Stimulated activated CD4-positive, alpha-beta T cell treated with anti-CD3 and anti-CD28 coated beads, Interleukin-1b, Interleukin-23, amount 100 ng/mL, for 1 hour (primary cell): ENCODE measurements at places on chromosomes 5 and 9.

DNA sequence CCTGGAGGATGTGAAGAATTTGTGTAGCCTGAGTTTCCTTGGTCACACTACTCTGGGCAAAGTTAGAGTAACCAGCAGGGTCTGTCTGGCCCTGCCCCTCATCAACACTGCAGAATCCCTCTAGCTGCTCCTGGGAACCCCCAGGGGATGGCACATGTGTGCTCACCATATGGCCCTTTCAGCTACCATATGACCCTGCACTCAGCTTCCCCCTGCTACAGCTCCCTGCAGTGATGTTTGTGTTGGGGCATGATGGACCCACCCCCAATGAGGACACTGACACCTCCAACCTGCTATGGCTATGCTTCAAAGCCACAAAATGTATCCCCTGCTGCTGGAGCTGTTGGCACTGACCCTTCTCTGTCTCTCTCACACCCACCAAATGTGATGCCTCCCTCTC, 152.7 kb downstream of the SNX18 start:
- DNase-seq, result no peak

DNA sequence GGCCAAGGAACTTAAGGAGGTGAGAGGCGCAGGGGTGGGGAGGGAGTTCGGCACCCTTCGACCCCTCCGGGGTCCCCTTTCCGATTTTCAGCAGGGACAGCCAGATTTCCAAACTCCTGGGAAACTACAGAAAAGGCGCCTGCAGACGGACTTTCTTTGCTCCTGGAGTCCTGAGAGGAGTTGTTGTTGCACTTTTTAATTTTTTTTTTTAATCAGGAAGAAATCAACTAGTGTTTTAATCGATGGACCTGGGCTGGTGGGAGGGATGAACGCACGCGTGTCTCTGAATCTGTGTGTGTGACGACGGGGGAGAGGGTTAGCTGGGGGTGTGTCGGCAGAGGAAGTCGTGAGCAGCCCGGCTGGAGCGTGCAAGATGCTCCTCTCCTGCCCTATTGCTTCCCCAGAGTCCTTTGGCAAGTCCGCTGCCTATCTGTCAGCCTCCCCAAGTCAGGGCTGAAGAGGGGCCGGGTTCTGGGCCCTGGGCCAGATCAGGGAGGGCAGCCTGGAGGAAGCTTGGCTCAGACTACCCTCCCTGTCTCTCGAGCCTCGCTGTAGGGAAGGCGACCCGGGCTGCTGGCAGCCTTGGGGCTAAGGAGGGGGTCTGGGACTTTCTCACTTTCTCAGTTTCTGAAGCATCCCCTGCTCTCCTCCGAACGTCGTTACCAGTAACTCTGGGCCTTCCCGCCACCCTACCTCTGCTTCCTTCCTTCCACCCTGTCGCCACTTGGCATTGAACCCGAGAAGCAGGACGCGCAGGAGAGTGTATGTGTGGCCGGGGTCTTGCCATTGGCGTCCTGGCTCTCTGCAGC, 731 bp downstream of the PRR16 start:
- no peak for DNase-seq

DNA sequence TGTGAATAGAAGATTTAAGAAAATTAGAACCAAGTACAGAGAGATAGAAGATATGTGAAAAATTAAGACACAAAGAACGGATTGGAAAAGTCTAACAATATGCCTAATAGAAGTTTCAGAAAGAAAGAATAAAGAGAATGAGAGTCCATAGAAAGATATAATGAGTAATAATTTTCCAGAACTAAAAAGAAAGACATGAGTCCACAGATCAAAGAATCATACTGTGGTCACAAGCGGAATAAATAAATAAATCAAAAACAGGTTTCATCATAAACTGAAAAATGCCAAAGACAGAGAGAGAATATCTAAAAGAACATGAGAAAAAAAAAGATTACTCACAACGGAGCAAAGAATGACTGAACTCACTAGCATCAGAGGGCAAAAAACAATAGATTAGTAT, 32.9 kb downstream of the FEM1C start:
- no peak for DNase-seq

GRCh38 chr9:31103836-31104235, 1280.6 kb upstream of the ACO1 start:
- DNase-seq, result no peak

DNA sequence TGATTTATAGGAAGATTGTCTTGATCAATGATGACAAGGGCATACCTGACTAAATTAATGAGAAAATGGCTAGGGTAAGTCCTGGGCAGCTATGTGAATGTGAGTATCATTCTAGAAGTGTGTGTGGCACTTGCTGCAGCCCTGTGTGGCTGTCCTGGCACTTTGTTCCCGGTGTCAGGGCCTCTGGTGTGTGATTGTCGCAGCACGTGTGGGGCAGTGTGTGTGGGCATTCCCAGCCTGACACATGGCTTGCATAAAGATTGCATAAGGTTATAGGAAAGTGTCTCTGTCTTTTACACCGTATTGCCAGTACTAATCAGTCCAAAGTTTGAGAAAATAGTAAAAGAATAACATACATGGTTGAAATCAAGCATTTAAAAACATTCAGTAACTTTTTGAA, 74.4 kb downstream of the TRIO start:
- DNase-seq, result no peak

- DNase-seq, result no peak
These were observed 744.5 kb upstream of the C9orf72 start for GRCh38 chr9:28317745-28318144.
